ENCODE measurements at places on chromosomes 6 and 20. TPM values are rescaled to one million over a fixed set of nuclear protein-coding genes. Genes with fewer than 3 reads are reported as not detected.

Gene HS3ST5
- total RNA-seq = not detected

Gene ITPA
- total RNA-seq = 20.6 TPM

Gene HLA-DPB1
- total RNA-seq = 146 TPM

Gene CAGE1
- total RNA-seq = not detected

Gene WFDC10B
- not detected for total RNA-seq

DNA sequence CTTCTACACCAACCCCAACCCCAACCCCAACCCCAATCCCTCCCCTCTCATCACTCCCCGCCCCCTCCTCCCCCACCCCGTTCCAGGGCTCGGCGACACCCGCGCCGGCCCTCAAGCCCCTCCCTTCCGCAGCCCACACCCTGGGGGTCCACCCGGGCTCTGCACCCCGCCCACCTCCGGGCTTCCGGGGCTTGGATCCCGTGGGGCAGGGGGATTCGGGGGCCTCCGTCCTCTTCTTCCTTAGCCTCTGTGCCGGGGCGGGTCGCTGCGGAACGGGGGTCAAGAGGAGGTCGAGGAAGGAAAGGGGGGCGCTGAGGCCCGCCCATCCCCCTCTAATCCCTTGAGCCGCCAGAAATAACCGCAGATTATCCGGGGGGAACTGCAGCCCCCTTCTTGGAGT is 690 bp downstream of the TULP1 start:
- no peak overlapping the region for H3K4me3 ChIP-seq
- no peak overlapping the region for H3K27ac ChIP-seq
- no peaks in the 10 kb centered on the region for H3K36me3 ChIP-seq
- H3K4me1 ChIP-seq = peaks cover 3% of the 10 kb centered on the region
- no peak for DNase-seq

DNA sequence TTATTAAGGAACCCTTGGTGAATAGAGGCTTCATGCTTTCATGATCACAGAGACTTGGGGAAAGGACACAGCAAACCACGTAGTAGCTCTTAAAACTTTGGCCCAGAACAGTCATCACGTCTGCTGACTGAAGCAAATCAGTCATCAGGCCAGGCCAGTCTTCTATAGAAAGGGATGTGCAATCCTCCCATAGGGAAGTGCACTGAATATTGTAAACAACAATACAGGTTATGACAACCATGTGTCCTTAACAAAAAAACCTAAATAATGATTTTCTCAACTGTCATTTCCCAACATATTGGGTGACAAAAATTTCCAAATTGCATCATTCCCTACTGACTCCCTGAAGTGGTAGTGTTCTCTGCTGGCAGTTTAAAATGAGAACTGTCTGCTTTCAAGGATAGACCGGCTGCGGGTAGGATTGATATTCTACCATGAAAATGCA is 388.2 kb upstream of the CITED2 start:
- peak overlapping the region; percentile 80 for H3K27ac ChIP-seq
- no peak overlapping the region for H3K4me3 ChIP-seq
- no peaks in the 10 kb centered on the region for H3K36me3 ChIP-seq
- no peak for DNase-seq

GRCh38 chr6:17863901-17864754 is 123.3 kb downstream of the KIF13A start:
- H3K27ac ChIP-seq = peak overlapping the region; percentile 72
- peak overlapping the region; percentile 3 for H3K4me3 ChIP-seq
- H3K27me3 ChIP-seq = no peaks in the 10 kb centered on the region

GRCh38 chr6:11423667-11424066 is 113.9 kb upstream of the TMEM170B start:
- no peaks in the 10 kb centered on the region for H3K36me3 ChIP-seq
- no peaks in the 10 kb centered on the region for H3K4me1 ChIP-seq
- no peak overlapping the region for H3K4me3 ChIP-seq
- no peak overlapping the region for H3K27ac ChIP-seq
- no peak for DNase-seq

GRCh38 chr6:21590346-21590745 is 3.2 kb upstream of the SOX4 start:
- H3K36me3 ChIP-seq = no peaks in the 10 kb centered on the region
- peaks cover 10% of the 10 kb centered on the region for H3K4me1 ChIP-seq
- no peak overlapping the region for H3K4me3 ChIP-seq
- no peaks in the 10 kb centered on the region for H3K27me3 ChIP-seq

- DNase-seq = no peak
- no peaks in the 10 kb centered on the region for H3K4me1 ChIP-seq
- no peaks in the 10 kb centered on the region for H3K36me3 ChIP-seq
- no peak overlapping the region for H3K27ac ChIP-seq
These were observed 120.1 kb downstream of the AGPAT4 start for GRCh38 chr6:161153725-161154124.
